ENCODE measurements at places on chromosomes 2 and 18.

DNA sequence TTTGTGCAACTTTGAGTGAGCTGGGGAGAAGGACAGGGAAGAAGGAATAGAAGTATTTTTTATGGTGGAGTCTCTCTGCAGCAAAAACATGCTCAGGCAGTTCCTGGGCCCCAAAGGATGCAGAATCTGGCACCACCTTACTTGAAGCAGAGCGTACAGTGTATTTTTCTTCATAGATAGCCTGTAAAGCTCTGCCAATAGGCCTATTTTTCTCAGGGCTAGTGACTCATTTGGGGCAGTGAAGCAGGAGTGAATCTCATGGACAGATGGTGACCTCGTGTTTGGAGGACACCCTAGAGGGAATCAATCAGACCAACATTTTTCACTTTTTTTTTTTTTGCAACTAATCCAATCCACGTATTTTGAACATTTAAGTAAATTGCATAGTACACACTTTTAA is 268.1 kb upstream of the CXCR4 start:
- no peak for DNase-seq

DNA sequence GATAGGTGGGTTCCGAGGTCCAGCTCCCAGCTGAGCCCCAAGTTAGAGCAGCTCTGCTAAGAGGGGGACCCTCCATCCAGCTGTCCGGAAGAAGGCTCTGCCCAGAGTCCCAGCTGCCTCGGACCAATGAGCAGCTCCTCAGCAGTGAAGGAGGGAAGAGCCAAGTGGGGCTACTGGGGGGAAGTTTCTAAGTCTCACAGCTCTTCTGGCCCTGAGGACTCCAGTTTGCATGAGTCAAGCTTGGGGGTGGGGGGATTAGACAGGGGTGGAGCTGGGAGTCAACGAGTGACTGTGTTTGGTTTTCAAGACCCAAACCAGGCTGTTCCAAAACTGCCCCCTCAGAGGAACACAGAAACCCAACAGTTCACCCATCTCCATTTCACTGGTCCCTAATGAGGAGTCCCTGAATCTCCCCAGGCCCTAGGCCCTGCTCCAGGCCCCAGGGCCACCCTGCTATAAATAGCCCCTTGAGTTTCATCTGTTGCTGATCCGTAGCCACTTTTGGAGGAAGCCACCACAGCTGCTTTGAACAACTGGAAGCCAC is 100.9 kb downstream of the TNS1 start:
- DNase-seq, result no peak

- DNase-seq, result no peak
Observed at GRCh38 chr2:946073-946948, 4.3 kb upstream of the SNTG2 start.

DNA sequence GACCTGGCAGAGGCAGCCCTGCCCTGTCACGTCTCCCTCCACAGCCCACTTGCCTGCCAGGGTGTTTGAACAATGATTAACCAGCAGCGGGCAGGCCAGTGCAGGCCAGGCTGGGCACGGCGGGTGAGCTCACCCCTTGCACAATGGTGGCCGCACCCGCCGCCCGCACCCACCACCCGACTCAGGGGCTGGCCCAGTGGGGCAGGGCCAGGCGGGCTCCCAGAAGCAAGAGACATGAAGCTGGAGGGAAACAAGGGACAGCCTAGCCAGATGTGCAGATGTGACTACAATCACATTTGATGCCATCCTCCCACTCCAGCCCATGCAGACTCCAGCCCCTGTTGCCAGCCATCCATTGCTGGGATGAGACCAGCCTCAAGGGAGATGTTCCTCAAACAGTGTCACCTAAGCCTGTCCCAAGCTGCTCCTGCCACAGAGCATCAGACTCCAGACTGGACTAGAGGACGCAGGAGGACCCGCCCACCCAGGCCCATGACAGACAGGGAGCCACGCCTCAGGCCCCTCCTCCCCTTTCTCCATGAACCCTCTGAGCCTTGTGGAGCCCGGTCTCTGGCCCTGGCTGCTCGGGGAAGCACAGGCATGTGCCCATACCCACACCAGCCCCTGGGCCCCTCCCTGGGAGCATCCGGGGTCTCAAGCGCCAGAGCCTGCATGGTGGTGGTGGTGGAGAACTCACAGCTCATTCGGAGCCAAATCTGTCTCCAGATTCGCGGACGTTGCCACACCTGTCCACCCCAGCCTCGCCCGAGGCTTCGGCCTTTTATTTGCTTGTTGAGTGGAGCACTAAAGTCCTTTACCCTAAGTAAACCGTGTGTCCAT is 45.0 kb downstream of the SDC1 start:
- no peak for DNase-seq

- DNase-seq, result no peak
Observed at GRCh38 chr2:47422016-47422415, 19.1 kb downstream of the MSH2 start.

- no peak for DNase-seq
Observed at GRCh38 chr18:35732162-35732561, 150.6 kb downstream of the GALNT1 start.

- no peak for DNase-seq
Observed at GRCh38 chr2:152929628-152930027, 211.2 kb downstream of the ARL6IP6 start.

DNA sequence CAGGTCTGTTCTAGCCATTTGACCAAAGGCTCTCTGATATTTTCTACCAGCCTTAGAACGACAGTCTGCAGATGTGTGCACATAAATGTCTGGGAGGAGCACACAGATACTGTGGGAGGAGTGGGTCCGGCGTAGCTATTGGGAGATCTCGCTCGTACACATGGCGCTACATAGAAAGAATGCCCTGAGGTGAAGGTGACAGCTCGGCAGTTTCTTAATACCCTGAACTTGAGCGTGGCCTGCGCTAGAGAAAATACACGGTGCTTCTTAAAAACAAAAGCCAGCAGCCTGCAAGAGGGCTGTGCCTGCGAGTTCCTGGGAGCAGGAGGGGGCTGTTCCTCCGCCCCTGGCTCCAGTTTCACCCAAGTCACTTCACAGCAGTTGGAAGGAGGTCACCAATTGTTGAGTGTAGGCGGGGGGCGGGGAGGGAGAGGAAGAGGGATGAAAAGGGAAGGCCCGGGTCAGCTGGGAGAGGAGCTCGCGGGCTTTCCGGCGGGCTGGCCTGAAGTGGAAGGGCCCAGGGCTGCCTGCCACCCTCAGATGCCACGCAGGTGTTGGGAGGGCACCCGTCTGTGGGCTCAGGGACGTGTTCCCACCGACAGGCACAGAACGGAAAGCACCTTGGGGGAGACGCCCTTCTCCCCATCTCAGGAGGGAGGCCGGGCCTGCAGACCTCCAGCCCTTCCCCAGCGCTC is 124.7 kb upstream of the ZNF516 start:
- DNase-seq, result peak; percentile 32

- no peak for DNase-seq
Observed at GRCh38 chr2:141957321-141957720, 173.5 kb downstream of the LRP1B start.

GRCh38 chr2:120641366-120641771 is 94.3 kb upstream of the GLI2 start:
- DNase-seq, result no peak

DNA sequence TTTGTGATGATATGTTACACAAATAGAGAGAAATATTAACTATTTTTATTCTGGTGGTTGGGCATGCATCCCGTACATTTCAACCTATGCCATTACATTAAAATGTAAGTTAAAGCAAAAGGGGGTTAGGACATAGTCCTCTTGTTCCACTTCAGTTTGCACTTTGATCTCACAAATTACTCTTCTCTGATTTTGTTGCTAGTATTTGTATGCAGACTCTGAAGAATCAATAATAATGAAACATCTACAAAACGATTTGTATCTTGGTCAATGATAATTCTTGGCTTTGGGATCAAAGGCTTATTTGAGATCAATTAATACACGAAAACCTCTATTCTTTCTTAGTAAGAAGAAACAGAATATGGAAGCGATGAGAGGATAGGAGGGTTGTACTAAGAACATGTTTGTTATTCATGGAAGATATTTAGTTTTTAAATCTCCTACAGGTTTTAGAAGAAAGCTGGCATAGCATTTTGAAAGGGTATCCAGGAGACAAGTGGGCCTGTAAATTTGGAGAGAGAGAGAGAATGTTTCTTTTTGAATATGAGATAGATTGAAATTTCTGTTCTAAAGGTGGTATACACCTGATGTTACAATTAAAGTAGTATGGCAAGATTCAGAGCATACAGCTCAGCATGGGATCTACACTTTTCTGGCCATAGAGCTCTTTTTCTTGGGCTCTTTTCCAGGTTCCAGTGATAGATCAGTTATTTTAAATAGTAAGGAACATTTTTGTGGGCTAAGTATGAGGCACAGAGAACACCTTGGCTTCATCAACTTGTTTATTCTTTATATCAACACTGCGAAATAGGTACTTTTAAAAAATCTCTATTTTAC is 347.9 kb downstream of the PTPRM start:
- no peak for DNase-seq

DNA sequence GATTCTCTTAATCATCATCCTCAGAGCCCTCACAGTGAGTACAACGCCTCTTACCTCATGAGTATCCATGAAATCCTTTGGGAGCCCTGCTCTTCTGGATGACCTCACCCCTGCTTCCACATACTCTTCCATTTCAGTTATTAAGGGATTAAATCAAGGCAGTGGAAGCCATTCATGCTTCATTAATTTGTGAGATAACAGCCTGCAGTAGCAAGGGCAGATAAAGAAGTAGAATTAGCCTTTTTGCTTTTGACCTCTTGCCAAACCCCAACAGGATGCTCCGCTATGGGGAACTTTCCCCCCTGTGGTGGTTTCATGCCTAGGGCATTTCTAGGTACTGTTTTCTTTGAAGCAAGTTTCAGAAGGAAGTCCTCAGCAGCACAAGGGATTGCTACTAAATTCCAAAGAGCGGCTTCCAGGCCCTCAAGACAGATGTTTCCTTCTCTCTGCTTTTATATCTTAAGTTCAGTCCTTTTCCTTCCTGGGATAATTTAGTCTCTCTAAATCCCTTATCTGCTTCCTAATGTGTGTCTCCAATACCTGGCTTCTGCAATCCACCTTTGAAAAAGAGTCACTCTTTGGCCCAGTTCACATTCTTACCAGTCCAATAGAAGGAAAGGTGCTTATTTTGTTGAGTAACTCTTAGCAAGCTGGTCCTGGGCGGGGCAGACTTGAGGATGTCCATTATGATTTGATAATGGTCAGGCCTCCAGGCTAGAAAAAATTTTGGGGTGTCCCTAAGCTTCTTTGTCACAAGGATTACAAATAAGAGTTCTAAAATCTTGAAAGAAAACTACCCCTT is 76.9 kb downstream of the MYO1B start:
- DNase-seq, result no peak

DNA sequence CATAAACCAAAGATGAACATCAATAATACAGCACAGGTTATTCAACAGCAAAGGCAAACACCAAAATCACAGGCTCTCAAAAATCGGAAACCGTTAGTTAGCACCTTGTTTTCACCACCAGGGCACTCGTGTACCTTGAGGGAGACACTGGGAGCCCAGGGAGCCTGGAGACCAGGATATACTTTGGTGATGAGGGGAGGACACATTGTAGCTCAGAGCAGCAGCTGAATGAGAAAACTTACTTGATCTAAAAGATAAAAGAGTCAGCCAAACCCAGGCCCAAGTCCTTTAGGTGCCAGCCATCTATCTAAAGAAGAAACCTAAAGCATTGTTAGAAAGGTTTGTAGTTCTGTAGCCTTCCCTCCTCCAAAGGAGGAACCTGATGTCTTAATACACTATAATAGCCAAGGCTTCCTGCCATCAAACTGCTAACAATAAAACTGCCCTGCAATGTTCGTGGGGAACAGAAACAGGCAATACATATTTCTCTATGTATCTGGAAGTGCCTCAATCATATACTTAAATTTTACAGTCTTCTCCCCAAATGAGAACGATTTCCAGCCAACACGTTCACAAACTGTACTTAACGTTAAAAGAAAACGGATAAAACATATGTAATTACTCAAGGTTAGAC is 19.3 kb downstream of the BCL11A start:
- DNase-seq, result no peak

DNA sequence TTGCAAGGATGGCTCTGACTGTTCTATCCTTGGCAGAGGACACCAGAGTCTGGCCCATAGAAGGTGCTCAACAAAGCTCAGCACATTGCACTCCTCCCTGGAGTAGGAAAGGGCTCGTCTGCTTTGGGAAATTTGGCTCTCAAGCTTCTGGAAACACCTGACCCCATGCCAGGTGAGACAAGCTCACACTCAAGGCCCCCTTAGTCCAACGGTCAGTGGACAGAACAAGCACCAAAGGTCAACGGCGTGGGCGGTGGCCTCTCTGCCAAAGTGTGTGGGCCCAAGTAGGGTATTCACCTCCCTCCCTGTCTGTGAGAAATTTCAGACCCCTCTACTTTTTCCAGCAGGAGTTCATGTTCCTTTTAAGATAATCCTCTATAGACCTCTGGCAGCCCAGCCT is 2.0 kb upstream of the STEAP3 start:
- no peak for DNase-seq

DNA sequence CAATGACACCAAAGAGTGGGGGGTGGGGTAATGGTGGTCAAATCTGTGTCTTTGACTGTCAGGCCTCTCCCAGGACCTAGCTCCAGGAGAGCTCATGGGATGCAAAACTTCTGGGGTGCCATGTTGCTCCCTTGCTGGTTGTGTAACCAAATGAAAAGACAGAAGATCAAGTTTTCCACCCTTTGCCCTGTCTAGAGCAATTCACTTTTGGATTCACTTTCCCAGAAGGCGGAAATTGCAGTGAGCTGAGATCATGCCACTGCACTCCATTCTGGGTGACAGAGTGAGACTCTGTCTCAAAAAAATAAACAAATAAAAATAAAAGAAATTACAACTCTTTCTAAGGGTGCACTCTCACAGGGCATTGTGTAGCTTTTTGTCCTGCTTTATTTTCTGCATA is 34.9 kb upstream of the PLA2R1 start:
- no peak for DNase-seq

- no peak for DNase-seq
Observed at GRCh38 chr2:128473175-128474035, 154.7 kb upstream of the HS6ST1 start.

GRCh38 chr18:50579061-50579774 is 19.3 kb downstream of the MAPK4 start:
- no peak for DNase-seq

- peak; percentile 22 for DNase-seq
Observed at GRCh38 chr18:35143622-35144596, 96.9 kb upstream of the ZNF397 start.

GRCh38 chr2:42196403-42197267 is 27.5 kb downstream of the EML4 start:
- DNase-seq, result no peak

GRCh38 chr2:109447776-109448175 is 166.0 kb downstream of the SEPTIN10 start:
- no peak for DNase-seq

DNA sequence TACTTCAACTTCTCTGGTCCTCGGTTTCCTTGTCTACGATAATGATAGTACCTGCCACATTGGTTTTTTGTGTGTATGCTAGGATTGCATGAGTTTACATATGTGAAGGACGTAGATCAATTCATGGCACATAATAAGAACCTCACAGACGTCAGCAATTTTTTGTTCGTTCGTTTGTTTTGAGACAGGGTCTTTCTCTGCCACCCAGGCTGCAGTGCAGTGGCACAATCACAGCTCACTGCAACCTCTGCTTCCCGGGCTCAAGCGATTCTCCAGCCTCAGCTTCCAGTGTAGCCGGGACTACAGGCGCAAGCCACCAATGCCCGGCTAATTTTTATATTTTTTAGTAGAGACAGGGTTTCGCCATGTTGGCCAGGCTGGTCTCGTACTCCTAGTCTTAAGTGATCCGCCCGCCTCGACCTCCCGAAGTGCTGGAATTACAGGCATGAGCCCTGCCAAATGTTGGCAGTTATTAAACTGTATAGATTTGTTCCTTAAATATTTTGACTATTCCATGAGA is 756 bp upstream of the SLC35F5 start:
- DNase-seq, result no peak

Measured in AG09319 (cell line).